ENCODE measurements at places on chromosomes 1 and 21.
A peak's percentile ranks its signal among the peaks of the same experiment; 100 is the strongest.

- no peak for DNase-seq
These were observed 74.5 kb downstream of the MRPL37 start for GRCh38 chr1:54274448-54274847.

GRCh38 chr1:179598631-179599030 lies 7.0 kb downstream of the TDRD5 start:
- no peak for DNase-seq

GRCh38 chr21:31005019-31005418 lies 33.3 kb downstream of the KRTAP19-8 start:
- DNase-seq, result no peak

GRCh38 chr1:176119549-176119948 lies 87.5 kb downstream of the COP1 start:
- no peak for DNase-seq

GRCh38 chr1:185207170-185207569 lies 50.2 kb downstream of the SWT1 start:
- no peak for DNase-seq

DNA sequence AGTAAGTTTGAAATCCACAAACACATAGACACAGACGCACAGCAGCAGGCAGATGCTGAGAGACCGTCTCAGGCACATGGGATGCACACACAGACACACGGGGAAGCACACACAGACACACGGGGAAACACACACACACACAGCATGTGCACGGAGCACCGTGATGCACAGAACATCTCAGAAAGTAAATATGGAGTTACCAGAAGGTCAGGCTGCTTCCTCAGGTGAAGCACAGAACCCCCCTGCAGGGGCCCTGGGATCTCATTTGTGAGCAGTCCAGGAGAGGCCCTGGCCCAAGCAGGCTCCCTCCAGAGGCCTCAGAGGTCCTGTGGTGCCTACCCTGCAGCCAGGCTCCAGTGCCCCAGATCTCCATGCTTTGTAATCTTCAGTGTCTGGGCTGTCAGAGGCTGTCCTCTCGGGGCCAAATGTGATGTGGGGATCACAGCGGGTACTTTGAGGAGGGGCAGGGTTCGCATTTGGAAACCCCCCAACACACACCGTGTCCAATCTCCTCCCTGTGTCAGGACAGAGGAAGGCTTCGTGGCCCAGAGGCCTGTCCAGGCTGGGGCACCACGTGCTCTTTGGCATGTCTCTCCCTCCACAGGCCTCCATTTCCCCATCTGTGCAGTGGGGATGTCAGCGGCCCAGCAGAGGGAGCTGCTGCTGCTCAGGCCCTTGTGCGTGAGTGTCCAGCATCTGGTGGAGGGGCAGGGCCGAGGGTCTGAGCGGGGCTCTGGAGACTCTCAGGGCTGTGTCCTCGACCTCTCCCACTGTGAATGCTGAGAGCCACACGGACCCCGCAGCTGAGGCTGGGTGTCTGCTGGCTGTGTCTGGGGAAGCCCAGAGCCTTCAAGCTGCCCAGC lies 23.0 kb upstream of the PRSS38 start:
- no peak for DNase-seq

GRCh38 chr1:182680408-182680807 lies 4.0 kb downstream of the RGS8 start:
- DNase-seq, result no peak

GRCh38 chr1:212189352-212189738 lies 95.9 kb upstream of the PPP2R5A start:
- DNase-seq, result no peak

GRCh38 chr1:54543729-54544496 lies 4.1 kb upstream of the ACOT11 start:
- DNase-seq, result no peak

DNA sequence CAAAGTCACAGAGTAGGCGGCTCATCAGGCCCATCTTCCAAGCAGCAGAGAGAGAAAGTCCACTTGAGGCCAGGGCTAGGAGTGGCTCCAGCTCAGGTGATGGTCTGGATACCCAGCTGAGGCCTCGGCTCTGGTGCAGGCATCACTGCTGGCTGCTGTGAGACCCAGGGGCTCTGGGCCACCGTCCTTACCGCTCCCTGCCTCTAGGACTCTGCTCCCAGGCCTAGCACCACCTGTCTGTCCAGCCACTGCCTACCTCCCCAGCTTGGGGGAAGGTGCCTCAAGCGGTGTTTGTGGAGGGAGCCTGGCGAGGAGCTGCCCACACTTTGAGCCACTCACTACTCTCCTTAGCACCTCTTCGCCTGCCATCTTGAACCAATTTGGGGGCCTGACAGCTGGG lies 57.9 kb downstream of the DMRTB1 start:
- DNase-seq, result no peak

DNA sequence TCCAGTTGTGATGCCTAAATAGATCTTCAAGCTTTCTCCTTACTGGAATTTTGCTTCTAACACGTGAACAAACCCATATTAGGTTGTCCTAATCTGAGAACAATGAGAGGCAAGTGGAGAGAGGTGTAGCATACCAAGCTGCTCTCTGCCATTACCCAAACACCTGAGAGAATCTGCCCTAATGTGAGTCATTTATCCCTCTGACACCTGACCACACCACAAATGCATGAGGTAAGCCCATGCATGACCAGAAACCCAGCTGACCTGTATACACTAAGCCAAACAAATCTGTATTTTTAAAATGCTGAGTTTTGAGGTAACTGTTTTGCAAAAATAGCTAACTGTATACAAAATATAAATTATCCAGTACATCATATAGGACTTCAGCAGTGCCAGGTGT lies 1458.1 kb upstream of the B3GALT2 start:
- no peak for DNase-seq

DNA sequence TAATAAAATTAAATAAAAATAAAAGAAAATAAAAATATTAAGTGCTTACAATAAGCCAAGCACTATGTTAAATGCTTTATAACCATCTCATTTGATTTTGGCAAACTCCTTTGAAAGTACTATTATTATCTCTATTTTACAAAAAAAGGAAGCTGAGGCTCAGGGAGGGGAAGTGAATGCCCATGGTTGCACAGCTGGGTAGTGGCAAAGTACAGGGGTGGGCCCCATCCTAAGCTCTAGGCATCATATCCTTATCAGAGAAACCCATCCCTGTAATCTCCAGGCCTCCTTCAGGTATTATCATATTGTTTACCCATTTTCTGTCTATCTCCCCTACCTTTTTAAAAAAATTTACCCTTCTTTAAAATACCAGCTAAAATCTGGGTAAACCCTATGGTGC lies 2.3 kb upstream of the MED18 start:
- DNase-seq, result no peak

DNA sequence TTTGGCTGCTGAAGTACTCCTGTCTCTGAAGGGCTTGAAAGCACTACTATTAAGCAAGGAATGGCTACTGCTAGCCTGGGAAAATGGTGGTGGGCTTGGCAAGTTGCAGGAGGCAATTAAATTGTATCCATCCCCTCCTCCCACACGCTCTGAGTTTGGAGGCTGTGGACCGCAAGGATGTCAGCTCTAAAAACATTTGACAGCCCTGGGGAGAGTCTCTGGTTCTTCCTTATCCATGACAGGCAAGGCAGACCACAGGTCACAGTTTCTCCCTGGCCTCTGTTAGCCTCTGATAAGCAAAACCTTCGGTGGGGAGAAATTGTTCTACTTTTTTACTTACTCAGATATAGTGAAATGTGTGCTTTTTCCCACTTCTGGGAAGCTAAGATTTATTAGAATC lies 46.6 kb downstream of the S1PR1 start:
- DNase-seq, result no peak

DNA sequence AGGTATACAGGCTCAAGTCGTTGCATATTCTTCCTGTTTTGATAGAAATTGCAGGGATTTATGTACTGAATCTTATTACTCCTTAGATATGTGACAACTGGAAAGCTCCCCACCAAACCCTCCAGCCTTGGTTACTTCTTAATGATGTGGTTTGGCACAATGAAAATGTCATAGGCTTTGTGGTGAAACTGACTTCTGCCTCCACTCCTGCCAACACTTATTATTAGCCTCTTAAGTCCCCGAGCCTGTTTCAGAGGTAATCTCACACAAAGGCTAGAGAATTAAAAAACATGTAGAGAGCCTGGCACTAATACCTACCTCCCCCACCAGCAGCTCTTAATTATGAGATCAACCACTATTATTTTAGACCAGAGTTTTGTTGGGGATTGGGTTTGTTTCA lies 4.2 kb downstream of the COX20 start:
- no peak for DNase-seq

DNA sequence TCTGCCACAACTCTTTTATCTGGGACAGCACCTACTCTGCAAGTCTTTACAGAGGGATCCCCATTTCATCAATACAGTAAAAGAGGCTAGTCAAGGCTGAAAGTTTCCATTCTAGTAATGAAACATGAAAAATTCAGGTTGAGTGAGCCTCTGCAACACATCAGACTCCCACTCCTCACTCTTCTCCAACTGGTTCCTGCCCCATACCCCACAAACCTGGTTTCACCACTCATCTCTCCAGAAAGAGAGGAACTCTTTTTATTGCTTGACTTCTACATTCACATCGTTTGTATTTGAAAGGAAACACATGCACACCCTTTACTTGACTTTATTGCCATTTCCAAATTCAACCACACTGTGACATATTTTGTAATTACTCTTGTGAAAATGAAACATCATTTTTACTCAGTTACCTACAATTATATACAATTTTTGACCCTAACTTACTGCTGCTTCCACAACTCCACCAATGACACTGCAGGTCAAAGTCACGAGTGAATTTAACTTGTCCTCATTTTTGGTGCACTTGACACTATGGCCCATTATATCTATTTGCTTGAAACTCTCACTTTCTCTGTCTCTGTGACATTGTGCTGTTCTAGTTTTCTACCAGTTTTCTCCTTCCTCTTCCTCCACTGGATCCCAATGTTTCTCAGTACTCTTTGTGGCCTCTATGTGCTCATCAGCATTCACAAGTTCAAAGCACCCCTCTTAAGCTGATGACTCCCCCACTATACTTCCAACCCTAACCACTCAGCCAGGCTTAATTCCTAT lies 8.0 kb downstream of the STX6 start:
- DNase-seq, result no peak

DNA sequence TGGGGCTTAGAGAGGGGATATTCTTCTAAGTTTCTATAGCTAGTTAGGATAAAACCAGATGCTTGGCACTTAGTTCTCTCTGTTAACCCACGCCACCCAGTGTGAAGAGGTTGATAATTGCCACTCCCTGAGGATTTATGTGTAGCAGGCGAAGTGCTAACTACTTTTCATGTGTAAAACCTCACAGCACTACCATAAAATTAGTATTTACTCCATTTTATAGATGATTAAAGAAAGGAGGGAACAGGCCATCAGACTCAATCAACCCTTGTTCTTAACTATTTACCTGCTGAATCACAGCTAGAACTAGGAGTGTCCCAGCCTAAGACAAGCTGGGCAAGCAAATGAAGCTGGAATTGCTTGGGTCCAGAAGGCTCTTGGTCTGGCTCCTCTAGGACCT lies 8.9 kb downstream of the LIN28A start:
- DNase-seq, result no peak

DNA sequence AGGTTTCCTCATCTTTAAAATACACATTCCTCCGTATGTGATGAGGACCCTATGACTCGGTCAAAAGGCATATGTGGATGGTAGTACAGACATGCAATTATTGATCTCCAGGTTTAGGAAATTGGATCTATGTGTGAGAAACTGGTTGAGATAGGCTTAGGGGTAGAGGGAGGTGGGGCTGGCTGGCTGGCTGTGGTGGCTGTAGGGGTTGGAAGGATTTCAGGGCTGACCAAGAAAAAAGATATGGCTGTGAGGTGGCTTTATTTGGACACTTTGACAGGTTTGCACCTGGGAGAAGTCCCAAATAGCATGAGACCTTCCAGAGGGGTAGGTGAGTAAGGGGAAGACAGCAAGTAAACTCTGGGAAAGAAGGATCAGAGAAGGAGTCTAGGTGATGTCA lies 39.6 kb upstream of the ADAM30 start:
- no peak for DNase-seq

GRCh38 chr1:84598846-84599741 lies 24.9 kb upstream of the CTBS start:
- no peak for DNase-seq

- DNase-seq, result no peak
These were observed 4.1 kb downstream of the SAMSN1 start for GRCh38 chr21:14541841-14542490.

DNA sequence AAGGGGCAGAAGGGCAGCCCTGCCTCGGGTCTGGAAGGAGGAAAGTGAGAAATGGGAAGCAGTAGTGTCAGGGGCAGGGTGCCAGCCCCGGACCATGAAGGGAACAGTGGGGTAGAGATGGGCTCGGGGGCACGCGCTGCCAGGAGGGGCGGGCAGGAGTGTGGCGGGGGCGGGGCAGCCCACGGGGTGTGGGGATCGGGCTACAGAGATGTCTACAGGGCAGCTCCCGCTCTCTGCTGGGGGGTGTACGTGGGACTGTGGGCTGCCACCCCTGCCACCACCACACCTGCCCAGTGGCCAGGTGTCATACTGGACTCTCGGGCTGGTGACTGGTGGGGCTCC lies 7.4 kb downstream of the ARHGEF16 start:
- no peak for DNase-seq

- peak; percentile 50 for DNase-seq
These were observed 4.3 kb upstream of the S100A8 start for GRCh38 chr1:153395136-153395685.

DNA sequence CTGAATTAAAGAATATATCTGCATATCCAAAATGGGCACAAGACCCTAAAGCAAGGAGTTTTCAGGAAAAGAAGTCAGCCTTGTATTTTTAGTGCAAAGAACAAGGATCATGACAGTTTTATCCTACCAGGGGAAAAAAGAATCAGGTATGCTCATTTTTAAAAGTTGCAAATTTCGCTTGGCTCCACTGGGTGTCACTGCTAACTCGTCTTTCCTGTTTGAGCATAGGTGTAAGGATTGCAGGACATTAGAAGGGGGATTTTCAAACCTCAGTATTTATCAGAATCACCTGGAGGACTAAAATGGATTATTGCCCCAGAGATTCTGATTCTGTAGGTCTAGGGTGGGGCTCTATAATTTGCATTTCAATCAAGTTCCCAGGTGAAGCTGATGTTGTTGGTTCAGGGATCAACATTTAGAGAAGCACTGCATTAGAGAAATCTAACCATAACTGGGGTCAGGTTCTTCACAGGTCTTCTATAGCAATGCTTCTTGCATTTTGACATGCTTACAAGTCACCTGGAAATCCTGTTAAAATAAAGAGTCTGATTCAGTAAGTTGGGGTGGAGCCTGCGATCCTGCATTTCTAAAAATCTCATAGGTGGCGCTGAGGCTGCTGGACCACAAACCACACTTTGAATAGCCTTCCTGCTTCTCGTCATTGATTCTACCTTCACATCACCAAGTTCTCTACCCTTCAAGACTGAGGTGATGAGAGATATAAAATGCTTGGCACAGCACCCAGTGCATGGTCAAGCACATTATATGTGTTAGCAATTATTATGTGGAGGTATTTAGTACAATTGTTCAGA lies 39.6 kb downstream of the NUF2 start:
- no peak for DNase-seq

DNA sequence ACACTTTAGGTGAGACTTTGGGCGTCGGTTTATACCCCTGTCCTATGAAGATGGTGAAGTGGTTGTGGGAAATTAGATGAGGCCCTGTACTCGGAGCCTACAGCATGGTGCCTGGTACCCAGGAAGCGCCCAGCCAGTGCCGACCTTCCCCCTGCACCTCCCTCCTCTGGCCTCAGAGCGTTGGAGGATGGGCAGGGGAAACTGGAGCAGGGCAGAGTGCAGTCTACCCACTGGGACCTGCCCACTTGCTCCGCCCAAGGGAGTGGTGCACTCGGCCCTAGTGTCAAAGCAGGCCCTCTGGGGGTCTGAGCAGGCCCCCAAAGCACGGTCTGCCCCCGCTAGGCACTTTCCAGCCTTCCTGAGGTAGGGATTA lies 13.0 kb upstream of the TTC22 start:
- no peak for DNase-seq

Measured in tibial artery (tissue), 4 donors.